ENCODE measurements at places on chromosomes 5 and 9.

DNA sequence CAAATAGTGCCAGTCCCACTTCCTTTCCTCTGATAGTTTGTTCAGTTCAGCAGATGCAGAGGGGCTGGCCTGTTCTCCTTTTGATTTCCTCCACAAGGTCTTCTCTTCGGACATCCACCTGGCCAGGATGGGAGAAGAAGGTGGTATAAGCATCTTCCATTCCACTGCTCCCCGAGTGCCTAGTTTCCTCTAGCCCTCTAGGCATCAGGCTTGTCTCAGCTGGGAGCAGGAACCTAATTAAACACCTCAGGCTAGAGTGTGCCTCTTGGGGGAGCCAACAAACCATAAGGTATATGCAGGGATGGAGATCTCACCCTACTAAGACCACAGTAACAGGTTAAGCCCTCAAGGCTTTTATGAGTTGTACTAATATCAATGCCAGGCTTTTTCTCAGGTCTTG is 835 bp upstream of the DND1 start:
- no peak overlapping the region for H3K27ac ChIP-seq
- DNase-seq = no peak
- no peaks in the 10 kb centered on the region for H3K27me3 ChIP-seq
- H3K36me3 ChIP-seq = peaks cover 21% of the 10 kb centered on the region
- H3K4me3 ChIP-seq = no peak overlapping the region

DNA sequence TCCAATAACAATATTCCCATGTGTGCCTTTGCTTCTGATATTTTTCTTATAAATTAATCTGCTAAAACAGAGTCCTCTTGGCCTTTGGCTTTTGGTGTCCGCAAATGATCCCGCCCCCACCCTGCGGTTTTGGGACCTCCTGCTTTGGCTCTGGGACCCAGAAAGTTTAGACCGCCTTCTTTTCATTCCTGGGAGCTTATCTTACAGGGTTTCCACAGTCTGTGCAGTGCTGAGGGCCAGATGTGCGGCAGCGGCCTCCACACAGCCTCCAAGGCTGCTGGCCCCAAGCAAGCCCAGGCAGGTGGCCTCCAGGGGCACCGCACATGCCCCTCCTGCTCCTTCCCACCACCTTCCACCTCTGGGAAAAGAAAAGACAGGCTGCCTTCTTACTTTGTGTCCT is 191.5 kb downstream of the ERCC6L2 start:
- H3K4me1 ChIP-seq = no peaks in the 10 kb centered on the region
- H3K27ac ChIP-seq = no peak overlapping the region
- no peaks in the 10 kb centered on the region for H3K27me3 ChIP-seq
- no peak for DNase-seq

- peaks cover 2% of the 10 kb centered on the region for H3K4me1 ChIP-seq
- no peak overlapping the region for H3K27ac ChIP-seq
- H3K27me3 ChIP-seq = peaks cover 16% of the 10 kb centered on the region
- no peak for DNase-seq
- H3K36me3 ChIP-seq = no peaks in the 10 kb centered on the region
Observed at GRCh38 chr5:135051872-135052271, 17.8 kb upstream of the PITX1 start.

DNA sequence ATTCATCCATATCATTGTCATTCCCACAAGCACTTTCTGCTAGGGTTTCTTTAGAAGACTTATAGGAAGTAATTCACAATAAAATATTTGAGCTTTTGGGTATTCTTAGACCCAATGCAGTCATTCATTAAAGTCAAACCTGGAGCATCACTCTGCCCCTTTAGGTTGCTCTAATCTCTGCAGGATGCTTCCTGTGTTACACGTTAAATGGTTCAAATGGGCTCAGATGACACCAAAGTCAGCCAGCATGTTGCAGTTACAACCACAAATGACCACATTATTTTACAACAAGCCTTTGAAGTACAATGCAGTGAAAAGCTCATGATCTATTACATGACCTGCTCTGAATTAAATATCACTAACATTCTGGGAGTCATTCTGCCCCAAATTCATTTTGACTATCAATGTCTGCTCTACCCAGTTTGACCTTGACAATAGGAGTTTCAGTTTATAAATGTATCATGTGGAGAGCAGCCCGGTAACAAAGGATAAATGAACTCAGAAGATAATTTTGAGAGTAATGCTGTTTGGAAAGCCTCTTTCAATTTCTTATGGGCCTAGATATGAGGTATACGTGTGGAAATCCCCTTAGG is 668.6 kb upstream of the DMAC1 start:
- no peak overlapping the region for H3K27ac ChIP-seq
- no peaks in the 10 kb centered on the region for H3K36me3 ChIP-seq
- H3K4me1 ChIP-seq = no peaks in the 10 kb centered on the region
- H3K4me3 ChIP-seq = no peak overlapping the region

- no peak for DNase-seq
- no peaks in the 10 kb centered on the region for H3K36me3 ChIP-seq
- no peaks in the 10 kb centered on the region for H3K4me1 ChIP-seq
- H3K27me3 ChIP-seq = no peaks in the 10 kb centered on the region
Observed at GRCh38 chr9:73260506-73260905, 108.8 kb downstream of the ANXA1 start.

- no peak for DNase-seq
- H3K27me3 ChIP-seq = no peaks in the 10 kb centered on the region
- no peaks in the 10 kb centered on the region for H3K36me3 ChIP-seq
- peaks cover 11% of the 10 kb centered on the region for H3K4me1 ChIP-seq
- peak overlapping the region; percentile 77 for H3K27ac ChIP-seq
- peak overlapping the region; percentile 70 for H3K4me3 ChIP-seq
Observed at GRCh38 chr5:31855134-31856040, 216.5 kb downstream of the PDZD2 start.

GRCh38 chr9:121652021-121652837 is 795 bp downstream of the DAB2IP start:
- H3K4me1 ChIP-seq = peaks cover 23% of the 10 kb centered on the region
- H3K4me3 ChIP-seq = peak overlapping the region; percentile 60
- no peaks in the 10 kb centered on the region for H3K36me3 ChIP-seq
- peak overlapping the region; percentile 22 for H3K27ac ChIP-seq
- H3K27me3 ChIP-seq = no peaks in the 10 kb centered on the region
- peak; percentile 70 for DNase-seq

DNA sequence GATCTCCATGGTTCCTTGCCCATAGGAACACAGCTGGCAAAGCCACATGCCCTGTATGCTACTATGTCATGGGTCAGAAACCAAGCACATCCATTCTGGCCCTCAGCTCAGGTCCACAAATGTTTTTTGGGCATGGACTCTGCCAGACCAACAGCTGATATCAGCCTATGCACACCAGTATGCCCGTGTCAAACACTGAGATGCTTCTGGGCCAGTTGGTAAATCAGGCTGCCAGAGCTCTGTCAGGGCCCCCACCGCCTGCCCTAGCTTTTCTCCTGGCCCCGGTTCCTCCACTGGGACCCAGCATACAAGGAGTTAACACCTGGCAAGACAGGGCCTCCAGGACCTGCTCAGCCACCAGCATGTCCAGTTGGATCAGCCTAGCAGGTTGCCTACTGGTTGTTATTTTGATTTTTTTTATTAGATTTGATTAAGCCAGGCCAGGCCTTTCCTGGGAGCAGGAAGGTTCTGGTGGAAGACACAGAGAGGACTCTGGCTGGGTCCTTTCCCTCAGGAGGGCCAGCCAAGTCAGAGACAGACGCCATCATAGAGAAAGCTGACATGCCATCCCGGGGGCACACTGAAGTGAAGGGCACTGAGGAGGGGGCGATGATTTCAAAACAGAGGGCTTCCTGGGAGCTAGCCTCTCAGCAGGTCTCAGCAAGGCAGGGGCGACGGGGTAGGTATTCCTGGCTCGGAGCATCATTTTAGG is 65.8 kb downstream of the TSTD2 start:
- DNase-seq = no peak
- H3K27ac ChIP-seq = no peak overlapping the region
- H3K4me3 ChIP-seq = no peak overlapping the region
- no peaks in the 10 kb centered on the region for H3K27me3 ChIP-seq

DNA sequence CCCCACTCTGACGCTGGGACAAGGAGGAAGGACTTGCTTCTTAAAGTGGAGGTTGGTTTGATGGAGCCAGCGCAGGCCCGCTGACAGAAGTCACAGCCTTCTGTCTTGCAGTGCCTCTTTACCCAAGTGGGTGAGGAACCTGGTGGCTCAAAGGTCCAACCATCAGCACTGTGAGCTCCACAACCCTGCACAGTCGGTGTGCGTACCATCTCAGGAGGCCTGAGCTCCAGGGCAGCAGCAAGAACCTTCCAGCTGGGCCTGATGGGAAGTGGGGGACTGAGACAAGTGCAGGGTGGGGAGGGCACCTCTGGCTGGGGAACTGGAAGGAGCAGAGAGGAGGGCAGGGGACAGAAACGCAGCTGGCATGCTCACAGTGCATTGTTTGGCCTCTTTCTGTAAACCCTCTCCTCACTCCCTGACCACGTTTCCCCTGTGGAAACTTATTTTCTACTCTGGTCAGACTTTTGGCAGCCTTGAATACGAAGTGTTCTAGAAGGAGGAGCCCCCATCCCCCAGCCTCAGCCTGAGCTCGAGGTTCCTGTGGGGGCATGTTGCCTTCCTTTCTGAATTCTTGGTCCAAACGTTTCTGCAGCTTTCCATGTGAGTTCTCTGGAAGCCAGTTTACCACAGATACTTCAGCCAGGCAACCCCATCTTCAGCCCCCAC is 178.5 kb upstream of the PITX1 start:
- H3K27me3 ChIP-seq = no peaks in the 10 kb centered on the region
- no peak overlapping the region for H3K4me3 ChIP-seq
- no peak overlapping the region for H3K27ac ChIP-seq

- no peak overlapping the region for H3K27ac ChIP-seq
- peaks cover 10% of the 10 kb centered on the region for H3K4me1 ChIP-seq
- H3K36me3 ChIP-seq = no peaks in the 10 kb centered on the region
- no peak for DNase-seq
Observed at GRCh38 chr5:53996008-53996407, 314.4 kb downstream of the ARL15 start.

- no peaks in the 10 kb centered on the region for H3K27me3 ChIP-seq
- H3K4me3 ChIP-seq = no peak overlapping the region
- H3K27ac ChIP-seq = no peak overlapping the region
- H3K36me3 ChIP-seq = no peaks in the 10 kb centered on the region
- DNase-seq = no peak
Observed at GRCh38 chr9:22035591-22036011, 26.5 kb upstream of the CDKN2B start.

DNA sequence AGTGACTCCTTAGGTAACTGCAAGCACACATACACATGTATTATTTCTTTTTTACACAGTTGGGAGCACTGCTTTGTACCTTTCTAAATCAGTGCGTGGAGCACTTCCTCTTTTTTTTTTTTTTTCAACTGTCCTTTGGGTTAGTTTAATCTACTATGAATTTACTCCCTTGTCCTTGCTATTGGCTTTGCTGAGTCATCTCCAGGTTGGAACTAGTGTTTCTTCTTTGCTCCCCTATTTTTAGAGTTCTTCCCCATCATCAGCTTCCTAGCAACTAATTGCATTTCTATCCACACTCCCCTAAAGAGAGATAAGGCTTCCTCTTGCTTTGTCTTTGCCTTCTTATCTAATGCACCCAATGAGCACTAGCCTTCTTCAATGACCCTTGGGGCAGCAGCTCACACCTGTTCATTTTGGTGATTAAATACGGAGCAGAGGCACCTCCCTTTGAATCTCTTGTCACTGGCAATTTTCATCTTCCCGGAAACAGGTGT is 24.3 kb downstream of the S100Z start:
- peak; percentile 95 for DNase-seq
- H3K4me1 ChIP-seq = peaks cover 10% of the 10 kb centered on the region
- no peaks in the 10 kb centered on the region for H3K27me3 ChIP-seq

DNA sequence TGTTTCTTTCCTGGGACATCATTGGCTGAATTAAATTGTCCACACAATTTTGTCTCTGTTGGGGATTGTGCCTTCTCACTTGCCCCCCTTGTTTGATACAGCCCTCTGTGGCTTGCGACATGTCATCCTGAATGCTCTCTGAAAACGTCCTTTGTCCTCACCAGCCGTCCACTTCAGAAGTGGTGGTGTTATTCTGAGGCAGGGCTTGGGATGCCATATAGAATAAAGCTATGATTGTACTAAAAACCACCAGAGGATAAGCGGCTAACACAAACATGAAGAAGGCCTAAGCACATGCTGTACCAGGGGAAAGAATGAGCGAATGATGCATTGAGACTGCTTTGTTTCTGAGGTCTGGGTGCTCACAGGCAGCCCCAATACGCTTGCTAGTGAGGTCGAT is 3.5 kb upstream of the SNX30 start:
- no peak for DNase-seq
- no peak overlapping the region for H3K27ac ChIP-seq
- H3K4me3 ChIP-seq = no peak overlapping the region
- peaks cover 6% of the 10 kb centered on the region for H3K4me1 ChIP-seq
- no peaks in the 10 kb centered on the region for H3K36me3 ChIP-seq
